ENCODE measurements at places on chromosomes 13 and 19. TPM values are rescaled to one million over a fixed set of nuclear protein-coding genes. Genes with fewer than 3 reads are reported as not detected.

DNA sequence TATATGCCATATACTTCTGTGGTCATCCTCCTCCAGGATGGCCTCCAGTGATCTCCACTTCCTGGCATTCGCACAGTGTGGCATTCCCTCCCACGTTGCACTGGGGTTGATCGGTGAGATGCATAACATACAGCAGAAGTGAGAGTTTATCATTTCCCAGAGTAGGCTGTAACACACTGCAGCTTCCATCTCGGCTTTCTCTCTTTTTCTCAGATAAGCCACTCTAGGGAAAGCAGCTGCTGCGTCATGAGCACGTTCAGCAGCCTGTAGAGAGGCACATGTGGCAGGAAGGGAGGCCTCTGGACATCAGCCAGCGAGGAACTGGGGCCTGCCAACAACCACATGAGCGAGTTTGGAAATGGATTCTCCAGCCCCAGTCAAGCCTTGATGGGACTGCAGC lies 807.1 kb downstream of the DIAPH3 start:
- peak; percentile 59 for DNase-seq

GRCh38 chr13:22055259-22055658 lies 384.4 kb downstream of the FGF9 start:
- DNase-seq: no peak

DNA sequence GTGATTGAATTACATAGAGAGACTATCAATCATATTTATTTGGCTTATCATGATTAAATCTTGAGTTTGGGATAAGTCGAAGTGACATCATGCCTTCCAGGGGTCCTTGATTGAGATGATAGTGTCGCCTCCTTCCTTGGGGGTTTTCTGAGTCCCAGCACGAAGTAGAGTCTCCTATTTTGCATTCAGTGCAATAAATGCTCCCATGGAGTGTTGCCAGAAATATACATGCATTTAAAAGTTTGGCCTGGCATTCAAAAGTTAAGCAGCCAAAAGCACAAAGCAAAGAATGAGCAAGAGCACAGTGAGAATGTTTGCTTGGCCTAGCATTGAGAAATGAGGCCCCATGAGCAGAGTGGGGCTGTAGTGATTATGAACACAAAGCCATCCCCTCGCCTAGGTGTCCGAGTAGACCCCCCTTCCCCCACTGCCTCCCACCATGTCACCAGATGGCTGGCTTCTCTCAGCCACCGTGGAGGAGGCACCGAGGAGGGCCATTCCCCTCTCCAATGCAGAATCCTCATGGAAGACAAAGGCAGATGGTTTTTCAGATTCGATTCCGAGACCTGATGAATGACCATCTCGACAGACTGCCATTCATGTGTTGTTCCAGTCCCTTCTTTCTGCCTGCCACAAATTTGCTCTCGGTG lies 58.8 kb upstream of the UBL3 start:
- no peak for DNase-seq

Gene KLF1
- total RNA-seq: 0.35 TPM

DNA sequence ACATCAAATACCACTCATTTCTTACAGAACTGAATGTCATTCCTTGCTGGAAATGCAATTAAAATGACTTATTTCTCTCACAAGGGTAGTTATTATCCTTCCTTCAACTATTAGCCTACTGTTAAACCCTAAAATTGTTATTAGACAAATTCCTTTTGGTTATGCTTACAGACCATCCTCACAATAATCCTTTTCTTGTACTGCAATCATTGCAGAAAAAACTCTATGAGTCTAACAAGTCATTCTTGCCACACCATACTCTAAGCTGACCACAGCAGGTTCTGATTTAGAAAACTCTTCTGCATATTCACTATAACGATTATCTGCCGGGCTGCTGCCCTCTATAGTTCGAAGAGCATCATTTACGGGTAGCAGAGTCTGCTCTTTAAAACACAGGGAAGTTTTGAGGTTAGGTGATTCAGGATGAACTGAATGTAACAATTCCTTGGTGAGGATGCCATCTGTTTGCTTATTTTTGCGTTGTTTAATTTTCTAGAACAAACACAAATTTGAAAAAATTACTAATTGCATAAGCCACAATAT lies 38.2 kb downstream of the MTMR6 start:
- no peak for DNase-seq

DNA sequence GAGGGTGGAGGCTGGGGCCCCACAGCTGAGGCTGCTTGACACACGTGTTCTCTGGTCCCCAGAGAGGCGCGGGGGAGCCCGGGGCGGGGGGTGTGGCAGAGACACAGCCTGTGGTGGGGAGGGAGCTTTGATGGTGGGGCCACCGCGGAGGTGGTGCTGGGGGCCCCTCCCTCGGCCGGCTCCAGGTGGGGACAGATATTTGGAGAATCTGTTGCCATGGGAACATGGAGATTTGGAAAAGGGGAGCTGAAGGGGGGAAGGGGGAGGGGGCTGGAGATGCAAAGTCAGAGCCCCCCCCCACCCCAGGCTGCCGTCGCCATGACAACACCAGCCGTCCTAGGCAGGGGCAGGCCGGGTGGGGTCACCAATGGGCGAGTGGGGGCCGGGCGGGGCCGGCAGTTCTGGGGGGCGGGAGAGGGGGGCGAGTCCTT lies 1.2 kb downstream of the PRKCG start:
- DNase-seq: no peak

Gene FOXA3
- total RNA-seq: 31.6 TPM

Gene OR10H1
- total RNA-seq: not detected

- DNase-seq: no peak
Measured at GRCh38 chr13:100879255-100879654, 204.7 kb upstream of the TMTC4 start.

Gene LYPD3
- total RNA-seq: 0.53 TPM

Gene ZNF99
- total RNA-seq: not detected

Gene MAP2K2
- total RNA-seq: 63.1 TPM

- DNase-seq: peak; percentile 56
Measured at GRCh38 chr19:35383536-35383935, 12.7 kb downstream of the GPR42 start.

- no peak for DNase-seq
Measured at GRCh38 chr13:99601535-99601934, 100.3 kb downstream of the TM9SF2 start.

Gene ZNF383
- 3.2 TPM for total RNA-seq

- no peak for DNase-seq
Measured at GRCh38 chr19:1473085-1473851, 5.7 kb downstream of the C19orf25 start.

- no peak for DNase-seq
Measured at GRCh38 chr19:20167651-20168122, 673 bp downstream of the ZNF486 start.

DNA sequence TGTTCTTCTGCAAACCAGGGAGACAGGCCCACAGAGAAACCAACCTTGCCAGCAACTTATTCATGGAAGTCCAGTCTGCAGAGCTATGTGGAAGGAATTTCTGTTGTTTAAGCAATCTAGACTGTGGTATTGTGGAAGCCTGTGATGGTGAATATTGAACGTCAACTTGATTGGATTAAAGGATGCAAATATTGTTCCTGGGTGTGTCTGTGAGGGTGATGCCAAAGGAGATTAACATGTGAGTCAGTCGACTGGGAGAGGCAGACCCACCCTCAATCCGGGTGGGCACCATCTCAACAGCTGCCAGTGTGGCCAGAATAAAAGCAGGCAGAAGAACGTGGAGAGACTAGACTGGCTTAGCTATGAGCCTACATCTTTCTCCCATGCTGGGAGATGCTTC lies 606.0 kb downstream of the EFNB2 start:
- DNase-seq: no peak

Measured in left lobe of liver (tissue), 2 donors.